Esophagus mucosa (tissue), 1 donor: ENCODE measurements at places on chromosomes 1 and 21. TPM values are rescaled to one million over a fixed set of nuclear protein-coding genes. Genes with fewer than 3 reads are reported as not detected.

DNA sequence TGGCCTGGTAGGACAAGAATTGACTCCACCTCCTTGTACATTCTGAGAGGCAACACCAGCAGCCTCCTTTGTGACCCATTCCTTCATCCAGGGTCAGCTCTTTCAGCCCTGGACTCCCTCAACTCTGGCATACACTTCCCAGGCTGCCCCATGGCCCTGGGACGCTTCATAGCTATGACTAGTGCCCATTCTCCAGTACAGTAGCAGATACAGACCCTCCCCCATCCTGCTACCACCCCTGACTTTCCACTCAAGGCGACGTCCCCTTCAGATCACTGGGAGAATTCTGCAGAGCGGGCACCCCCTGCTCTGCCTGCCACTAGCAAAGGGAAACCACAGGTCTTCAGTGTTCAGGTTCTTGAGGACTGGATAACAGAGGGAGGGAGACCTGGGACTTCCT, 99.7 kb upstream of the HMGB4 start:
- no peak for ATAC-seq

DNA sequence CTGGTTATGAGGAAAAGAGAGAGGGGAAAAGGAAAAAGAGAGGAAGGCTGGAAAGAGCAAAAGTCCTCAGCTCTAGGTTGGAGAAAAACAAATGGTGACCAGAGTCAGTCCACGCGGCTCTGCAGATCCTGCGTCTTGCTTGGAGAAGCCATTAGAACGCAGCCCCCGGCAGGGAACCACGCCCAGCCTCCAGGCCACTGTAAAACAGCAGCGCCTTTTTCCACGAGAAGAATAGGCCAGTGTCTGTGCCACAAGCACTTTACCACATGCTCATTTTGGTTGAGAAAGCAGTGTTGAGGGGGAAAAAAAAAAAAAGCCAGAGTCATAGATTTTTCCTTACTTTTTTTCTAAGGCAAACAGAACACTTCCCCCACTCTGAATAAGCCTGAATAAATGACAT, 846.9 kb upstream of the ADAMTS5 start:
- no peak for ATAC-seq

- ATAC-seq: no peak
Observed at GRCh38 chr1:197982256-197982655, 65.1 kb downstream of the LHX9 start.

The TMCC2 gene
- total RNA-seq: 1.00 TPM

The FCAMR gene
- 0.08 TPM for total RNA-seq

The CRYBG2 gene
- 111 TPM for total RNA-seq
